Cerebellum (tissue), 4 donors: ENCODE measurements at places on chromosomes 11 and 22. TPM values are rescaled to one million over a fixed set of nuclear protein-coding genes. Genes with fewer than 3 reads are reported as not detected.

The DEPDC7 gene
- total RNA-seq, result 7.3 TPM

The APLNR gene
- total RNA-seq, result 8.6 TPM

The MB gene
- total RNA-seq, result 0.82 TPM

The TRPM5 gene
- total RNA-seq, result 0.27 TPM

The MARK2 gene
- total RNA-seq, result 12.5 TPM

The CHRM4 gene
- 2.6 TPM for total RNA-seq

The TRPC6 gene
- 5.4 TPM for total RNA-seq

The RAB38 gene
- total RNA-seq, result 2.2 TPM

The SLC22A12 gene
- not detected for total RNA-seq

The CASP4 gene
- total RNA-seq, result 5.2 TPM

The YWHAH gene
- 128 TPM for total RNA-seq

The OR10D3 gene
- total RNA-seq, result not detected

DNA sequence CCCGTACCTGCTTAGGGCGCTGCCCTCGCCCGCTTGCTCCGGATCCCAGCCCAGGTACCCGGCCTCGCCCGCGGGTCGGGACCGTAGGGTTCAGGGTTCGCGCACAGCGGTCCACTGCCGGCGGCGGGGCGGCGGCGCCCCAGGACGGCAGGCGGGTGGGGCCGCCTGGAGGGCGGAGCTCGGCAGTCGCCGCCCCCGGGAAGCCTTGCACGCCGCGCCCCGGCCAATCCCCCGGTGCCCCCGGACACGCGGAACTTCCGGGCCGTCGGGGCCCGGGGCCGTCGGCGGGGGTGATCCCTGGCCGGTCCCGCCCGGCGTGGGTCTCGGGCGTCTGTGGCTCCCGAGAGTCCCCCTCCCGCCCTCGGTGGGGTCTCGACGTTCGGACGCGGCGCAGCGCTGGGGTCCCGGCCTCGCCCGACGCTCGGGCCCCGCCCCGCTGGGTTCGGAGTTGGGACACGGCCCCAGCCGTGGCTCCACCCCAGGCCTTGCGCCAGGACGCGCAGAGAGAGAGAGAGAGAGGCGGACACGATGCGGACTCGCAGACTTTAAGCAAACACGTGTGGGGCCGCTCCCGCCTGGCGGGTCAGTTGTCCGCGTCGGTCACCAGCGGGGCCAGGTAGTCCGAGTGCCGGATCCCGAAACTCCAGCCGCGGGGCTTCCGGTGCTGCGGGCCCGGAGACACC lies at the start of gene TYMP:
Gene TYMP (minus strand): TSS at position 116 of the 683 bp plus-strand sequence. CDS start 303 bp downstream, outside the sequence.
- no peak for DNase-seq

DNA sequence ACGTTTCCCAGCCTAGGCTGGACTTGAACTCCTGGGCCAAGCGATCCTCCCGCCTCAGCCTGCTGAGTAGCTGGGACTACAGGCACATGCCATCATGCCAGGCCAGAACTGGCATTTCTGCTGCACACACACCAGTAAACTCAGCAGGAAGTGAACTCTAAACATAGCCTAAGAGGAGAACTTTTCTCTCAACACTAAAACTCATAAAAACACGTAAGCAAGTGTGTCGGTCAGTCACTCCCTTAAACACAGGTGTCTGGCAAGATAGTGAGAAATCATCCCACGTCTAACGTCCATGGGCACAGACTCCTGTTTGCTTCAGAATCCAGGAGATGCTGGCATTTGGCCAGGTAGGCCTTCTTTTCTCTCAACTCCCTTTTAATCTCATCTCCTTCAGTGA lies 104.8 kb downstream of the RPL27A start:
- no peak for DNase-seq

GRCh38 chr11:111082664-111083063 lies 162.9 kb upstream of the POU2AF2 start:
- no peak for DNase-seq

DNA sequence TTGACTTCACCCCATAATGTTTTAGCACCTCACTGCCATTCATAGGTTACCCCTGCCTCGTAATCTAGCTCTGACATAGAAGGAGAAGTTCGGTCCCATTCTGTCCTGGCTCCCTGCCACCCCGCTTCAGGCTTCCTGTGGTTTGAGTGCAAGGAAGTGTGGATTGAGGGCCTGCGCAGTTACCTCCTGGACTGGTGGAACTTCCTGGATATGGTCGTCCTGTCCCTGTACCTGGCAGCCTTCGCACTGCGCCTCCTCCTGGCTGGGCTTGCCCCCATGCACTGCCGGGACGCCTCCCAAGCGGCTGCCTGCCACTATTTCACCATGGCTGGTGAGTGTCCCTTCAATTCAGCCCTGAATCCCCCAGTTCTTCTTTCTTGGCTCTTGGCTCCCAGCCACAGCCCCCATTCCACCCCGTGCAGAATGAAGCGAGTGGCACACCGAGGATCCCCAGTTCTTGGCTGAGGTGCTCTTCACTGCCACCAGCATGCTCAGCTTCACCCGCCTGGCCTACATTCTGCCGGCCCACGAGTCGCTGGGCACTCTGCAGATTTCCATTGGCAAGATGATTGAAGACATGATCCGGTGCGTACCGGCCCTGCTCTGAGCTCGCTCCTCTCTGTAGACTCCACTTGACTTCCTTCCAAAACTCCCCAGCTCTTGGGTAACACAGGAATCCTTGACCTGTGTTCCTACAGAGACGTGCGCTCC lies 15.4 kb downstream of the ART5 start:
- DNase-seq, result no peak

DNA sequence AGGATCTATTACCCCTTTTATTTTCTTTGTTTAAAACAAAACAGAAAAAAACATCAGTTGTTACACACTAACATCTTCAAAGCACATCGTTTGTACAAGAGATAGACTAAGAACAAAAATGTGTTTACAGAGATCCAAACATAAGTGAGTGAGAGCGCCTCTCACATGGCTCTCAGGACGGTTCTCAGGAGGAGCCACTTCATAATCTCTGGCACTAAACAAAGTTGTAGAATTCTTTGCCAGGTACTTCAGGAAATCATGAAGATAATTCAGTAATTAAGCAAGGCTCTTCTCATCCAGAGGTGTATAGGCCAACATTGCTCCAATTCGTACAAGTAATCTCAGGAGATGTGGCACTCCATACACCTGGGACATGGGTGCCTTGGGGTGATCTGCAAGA lies 29.8 kb downstream of the PDE3B start:
- no peak for DNase-seq

GRCh38 chr11:11979488-11980117 lies 28.8 kb downstream of the DKK3 start:
- DNase-seq, result no peak

DNA sequence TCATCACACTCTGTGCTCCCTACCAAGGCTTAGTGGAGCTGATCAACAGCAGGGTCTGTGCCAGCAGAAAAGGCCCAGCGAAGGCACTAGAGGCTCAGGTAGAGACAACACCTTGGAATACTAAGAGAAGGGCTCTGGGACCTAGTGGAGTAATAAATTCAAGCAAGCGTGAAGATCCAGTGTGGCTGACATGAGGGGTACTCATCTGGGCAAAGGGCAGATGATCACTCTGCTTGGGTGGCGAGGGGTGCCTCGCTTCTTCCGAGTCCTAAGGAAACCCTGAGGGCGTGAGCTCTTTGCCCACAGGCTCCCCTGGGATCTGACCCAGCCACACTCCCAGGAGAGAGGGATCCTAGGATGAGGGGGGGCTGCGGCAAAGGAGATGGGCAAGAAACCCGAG lies 3.5 kb upstream of the TPBGL start:
- no peak for DNase-seq

- DNase-seq, result peak; percentile 96
Measured at GRCh38 chr22:21629255-21630149, at the start of gene YDJC. TSS of gene YDJC (minus strand) at chr22:21630022. CDS start at chr22:21630014, 8 bp downstream.

DNA sequence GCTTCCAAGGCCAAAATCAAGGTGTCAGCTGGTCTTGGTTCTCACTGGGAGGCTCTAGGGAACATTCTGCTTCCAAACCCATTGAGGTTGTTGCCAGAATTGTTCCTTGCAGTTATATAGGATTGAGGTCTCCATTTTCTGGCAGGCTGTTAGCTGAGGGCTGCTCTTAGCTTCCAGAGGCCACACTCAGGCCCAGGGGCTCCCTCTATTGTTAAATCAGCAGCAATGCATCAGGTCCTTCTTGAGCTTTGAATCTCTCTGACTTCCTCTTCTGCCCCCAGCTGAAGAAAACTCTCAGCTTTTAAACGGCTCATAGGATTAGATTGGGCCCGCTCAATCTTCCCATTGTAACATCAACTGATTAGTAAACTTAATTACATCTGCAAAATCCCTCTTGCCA lies 39.3 kb upstream of the BSX start:
- peak; percentile 38 for DNase-seq

GRCh38 chr22:25111579-25112517 lies 87.8 kb upstream of the CRYBB3 start:
- DNase-seq, result peak; percentile 5

DNA sequence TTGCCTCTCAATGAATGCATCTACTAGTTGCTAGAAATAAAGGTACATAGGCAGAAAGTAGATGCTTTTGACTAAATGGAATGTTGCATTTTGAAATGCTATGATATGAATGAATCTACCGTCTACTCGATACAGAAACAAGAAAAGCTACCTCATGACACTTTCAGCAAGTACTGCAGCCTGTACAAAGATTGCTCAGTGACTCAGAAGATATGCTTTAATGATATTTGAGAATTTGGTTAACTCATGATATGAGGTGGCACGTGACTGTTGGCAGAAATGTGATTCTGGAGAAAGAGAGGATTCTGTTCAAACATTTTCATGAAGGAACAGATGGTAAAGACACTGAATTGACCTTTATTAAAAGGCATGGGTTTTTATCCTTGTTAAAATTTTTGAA lies 76.0 kb downstream of the HSD17B12 start:
- DNase-seq, result peak; percentile 9

DNA sequence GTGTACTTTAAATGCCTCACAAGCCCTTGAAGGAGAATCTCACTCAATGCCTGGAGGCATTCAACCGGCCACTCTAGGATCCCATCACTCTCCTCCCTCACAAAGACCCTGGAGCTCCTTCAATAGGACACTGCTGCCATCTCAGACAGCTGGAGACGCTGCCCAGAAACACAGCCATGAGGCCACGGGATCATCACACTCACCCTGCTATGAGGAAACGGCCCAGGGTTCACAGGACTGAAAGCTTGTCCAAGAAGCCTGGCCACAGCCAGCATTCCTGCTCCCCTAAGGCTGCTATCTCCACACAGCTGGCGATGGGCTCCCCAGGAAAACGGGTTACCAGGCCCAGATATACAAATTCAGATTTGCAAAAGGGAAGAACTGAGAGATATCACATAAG lies 13.2 kb downstream of the CARS1 start:
- DNase-seq, result no peak

DNA sequence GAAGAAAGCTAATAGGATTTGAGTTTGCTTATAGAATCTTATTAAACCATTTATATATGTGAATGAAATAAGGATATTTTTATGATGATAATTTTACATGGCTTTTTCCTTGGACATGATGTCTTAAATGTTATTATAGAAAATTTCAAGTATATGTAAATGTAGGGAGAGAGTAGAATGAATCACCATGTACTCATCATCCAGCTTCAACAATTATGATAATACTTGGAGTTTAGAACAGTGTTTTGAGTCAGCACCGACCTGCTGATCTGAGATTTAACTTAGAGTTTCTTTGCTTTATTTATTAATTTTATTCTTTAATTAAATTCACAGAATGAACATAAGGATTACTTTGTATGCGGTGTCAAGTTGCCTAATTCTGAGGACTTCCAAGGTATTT lies 193.5 kb downstream of the UVRAG start:
- no peak for DNase-seq

GRCh38 chr11:6606471-6607189 lies 3.1 kb downstream of the ILK start:
- DNase-seq, result peak; percentile 46

DNA sequence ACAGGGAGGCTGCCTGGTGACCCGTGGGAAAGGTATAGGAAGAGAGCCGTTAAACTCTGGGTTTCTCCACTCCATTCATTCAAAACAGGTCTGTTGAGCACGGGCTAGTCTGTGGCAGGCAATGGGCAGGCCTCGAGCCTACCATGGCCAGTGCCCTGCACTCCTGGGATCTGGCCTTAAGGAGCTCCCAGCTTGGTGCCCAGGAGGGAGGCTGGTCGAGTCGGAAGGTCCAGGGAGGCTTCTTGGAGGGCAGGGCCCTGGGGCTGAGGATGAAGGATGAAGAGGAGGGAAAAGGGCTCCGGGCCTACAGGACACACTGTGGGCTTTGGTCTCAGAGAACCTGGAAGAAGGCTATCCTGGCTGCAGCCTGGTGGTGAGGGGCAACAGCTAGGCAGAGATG lies 41.9 kb upstream of the MN1 start:
- DNase-seq, result no peak

- DNase-seq, result no peak
Measured at GRCh38 chr22:47783433-47784366, 1021.2 kb downstream of the TBC1D22A start.

DNA sequence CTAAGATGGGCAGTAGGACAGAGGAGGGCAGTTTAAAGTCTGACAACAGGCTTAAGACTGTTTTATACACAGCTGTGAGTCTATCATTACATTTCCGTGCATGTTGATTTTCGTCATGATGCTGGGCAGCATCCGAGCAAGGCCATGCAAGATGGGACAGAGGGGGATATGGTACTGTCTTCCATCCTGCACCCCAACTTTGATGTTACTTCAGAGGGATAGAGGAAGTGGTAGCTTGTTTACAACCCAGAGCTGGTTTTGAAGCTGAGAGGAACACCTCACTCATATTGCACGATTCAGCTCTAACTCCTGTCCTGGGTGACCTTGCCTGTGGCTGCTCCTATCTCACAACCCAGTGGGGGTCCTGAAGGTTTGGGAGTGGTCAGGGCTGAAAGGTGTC lies 3.0 kb upstream of the SORL1 start:
- no peak for DNase-seq

GRCh38 chr22:36755316-36755715 lies 20.6 kb downstream of the IFT27 start:
- no peak for DNase-seq
